Karpas-422 (cell line): ENCODE measurements at places on chromosomes 13 and 19.

- DNase-seq, result no peak
Measured at GRCh38 chr13:42322806-42323205, 50.9 kb downstream of the AKAP11 start.

GRCh38 chr13:93730780-93731179 lies 504.2 kb downstream of the GPC6 start:
- no peak for DNase-seq

GRCh38 chr19:39681416-39681815 lies 22.9 kb upstream of the LGALS14 start:
- DNase-seq, result no peak

DNA sequence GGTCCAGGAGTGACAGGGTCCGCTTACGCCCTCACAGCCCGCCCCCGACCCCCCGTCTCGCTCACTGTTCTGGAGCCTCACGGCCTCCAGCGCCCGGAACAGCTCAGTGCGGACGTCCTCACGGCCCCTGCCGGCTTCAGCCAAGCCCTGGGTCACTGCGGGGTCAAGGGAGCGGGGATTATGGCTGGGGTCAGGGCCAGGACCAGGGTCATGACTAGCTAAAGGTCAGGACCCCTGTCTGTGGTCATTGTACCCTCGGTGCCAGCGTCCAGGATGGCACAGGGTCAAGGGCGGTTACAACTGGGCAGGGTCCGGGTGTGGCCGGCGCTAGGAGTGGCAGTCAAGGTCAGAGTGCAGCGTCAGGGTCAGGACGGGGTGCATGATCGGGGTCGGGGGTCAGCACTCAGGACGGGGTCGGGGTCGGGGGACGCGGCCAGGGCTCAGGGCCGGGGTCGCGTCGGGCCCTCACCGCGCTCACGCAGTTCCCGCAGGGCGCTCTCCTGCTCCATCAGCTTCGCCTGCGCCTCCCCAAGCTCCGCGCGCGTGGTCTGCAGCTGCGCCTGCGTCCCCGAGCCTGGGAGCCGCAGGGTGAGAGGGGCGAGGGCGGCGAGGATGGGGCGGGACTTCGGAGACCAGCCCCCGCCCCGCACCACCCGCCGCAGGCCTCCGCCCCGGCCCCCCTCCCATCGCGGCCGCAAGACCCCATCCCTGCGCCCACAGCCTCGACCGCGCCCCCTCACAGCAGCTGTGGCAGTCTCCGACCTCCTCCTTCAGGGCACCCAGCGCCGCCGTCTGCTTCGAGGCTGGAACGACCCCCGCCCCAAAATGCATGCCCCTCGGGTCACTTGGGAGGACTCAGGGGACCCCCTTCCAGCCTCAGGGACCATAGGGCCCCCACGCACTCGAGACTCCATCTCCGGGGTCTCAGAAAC lies 1.4 kb downstream of the CLEC4G start:
- no peak for DNase-seq

DNA sequence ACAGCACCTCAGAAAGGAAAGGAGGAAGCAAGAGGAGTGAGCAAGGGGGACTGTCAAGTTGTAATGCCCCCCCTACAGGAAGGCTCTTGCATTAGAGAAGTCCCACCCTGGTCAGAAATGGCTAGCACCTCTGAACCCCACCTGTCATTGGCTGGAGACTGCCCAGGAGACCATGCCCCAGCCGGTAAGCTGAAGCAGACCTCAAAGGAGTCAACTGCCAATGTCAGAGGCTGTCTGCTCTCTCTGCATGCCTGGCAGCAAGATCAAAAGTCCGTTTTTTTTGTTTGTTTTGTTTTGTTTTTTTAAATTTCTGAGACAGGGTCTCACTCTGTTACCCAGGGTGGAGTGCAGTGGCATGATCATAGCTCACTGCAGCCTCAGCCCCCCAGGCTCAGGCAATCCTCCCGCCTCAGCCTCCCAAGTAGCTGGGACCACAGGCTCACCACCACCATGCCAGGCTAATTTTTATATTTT lies 8.1 kb upstream of the BCL3 start:
- DNase-seq, result no peak

DNA sequence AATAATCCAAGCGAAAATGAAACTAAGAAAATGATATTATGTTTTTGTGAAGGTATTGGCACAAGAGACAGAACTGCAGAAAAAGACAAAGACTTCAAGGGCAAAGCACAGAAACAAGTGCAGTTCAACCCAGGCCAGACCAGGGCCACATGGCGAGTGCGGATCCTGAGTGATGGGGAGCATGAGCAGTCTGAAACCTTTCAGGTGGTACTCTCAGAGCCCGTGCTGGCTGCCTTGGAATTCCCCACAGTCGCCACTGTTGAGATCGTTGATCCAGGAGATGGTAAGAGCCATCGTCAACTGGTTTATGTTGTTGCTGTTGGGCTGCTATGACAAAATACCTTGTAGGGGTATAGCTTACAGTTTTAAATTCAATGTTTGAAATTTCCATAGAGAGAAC lies 82.6 kb downstream of the FREM2 start:
- DNase-seq, result no peak

- DNase-seq, result peak; percentile 76
Measured at GRCh38 chr19:11453468-11454341, 18.3 kb downstream of the PRKCSH start.

DNA sequence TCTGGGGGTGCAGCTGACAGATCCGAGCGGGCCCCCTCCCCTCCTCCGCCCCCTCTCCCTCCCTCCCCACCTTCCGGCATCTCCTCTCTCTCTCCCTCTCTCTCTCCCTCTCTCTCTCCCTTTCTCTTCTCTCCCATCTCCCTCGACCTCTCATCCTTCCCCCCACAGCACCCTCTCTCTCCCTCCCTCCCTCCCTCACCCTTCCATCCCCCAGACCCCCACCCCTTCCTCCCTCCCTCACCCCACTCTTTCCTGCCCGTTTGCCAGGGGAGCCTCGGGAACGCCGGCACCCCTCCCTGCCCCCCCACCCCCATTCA lies 666 bp downstream of the CELF5 start:
- DNase-seq, result no peak

DNA sequence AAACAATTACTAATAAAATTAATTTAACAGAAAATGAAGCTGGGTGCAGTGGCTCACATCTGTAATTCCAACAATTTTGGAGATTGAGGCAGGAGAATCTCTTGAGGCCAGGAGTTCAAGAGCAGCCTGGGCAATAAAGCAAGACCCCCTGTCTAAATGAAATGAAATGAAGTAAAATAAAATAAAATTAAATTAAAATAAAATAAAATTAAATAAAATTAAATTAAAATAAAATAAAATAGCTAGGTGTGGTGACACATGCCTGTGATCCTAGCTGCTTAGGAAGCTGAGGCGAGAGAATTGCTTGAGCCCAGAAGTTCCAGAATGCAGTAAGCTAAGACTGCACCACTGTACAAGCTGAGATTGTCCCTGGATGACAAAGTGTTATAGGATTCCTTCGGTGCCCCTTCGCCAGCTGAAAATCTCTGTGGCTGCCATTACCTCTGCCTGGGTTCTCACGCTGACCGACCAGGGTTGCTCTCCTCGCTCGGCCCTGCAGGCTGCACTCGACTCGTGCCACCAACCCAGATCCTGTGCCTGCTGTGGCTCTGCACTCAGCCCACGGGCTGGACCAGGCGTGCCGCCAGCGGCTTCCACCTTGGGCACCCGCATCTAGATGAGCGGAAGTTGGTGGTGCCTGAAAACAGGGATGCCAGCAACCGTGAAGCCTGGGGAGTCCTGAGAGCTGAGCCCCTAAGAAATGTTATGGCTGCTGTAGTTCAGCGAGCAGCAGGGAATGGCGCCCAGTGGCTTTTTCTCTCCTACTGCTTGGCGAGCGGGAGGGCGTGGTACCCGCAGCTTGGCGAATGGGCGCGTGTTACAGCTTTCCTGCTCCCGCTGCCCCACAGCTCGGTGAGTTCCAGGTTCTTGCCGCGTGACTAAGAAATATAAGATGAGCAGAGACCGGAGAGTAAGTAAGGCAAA lies 539.2 kb upstream of the PCDH9 start:
- DNase-seq, result no peak

DNA sequence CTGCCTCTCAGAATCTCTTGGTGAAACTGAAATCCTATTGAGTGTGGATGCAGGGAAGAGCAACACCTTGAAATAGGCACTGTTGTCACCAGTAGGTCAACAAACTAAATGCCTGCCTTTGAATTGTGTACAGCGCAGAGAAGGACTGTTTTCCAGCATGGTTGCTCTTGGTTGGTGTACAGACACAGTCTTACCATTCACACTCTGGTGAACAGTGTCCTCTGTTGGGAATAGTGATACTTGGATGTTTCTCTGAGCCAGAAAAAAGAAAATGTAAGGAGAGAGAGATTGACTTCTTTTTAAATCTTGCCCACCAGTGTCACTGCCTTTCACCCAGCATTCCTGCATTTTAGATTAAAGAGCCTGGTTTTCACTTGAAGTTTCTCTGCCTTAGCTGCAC lies 179.7 kb downstream of the STK24 start:
- no peak for DNase-seq

DNA sequence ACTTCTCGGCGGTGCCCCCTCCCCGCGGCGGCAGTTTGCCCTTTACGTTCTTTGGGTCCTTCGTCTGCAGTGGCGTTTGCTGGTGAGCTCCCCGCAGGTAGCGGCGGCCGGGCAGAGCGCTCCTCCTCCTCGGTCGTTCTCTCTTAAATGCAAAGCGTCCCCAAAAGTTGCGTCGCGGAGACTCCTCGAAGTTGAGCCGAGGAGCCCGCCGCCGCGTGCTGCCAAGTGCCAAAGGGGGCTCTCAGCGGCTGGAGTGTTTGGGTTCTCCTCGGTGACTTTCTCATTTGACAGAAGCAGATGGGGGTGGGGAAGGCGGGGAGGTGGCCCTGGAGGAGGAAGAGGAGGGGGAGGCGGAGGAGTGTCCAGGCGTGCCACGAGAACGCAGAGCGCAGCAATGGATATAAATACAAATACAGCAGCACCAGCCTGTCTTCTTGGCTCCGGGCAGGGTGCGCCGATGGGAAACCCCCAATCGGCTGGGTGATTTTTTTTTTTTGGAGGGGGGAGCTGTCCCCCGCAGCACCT lies at the start of gene SOX21:
Gene SOX21, minus strand, starts transcription at position 259 of the 525 bp plus-strand sequence. CDS start 496 bp downstream, outside the sequence.
- no peak for DNase-seq
